ENCODE measurements at places on chromosomes 12 and 14.

DNA sequence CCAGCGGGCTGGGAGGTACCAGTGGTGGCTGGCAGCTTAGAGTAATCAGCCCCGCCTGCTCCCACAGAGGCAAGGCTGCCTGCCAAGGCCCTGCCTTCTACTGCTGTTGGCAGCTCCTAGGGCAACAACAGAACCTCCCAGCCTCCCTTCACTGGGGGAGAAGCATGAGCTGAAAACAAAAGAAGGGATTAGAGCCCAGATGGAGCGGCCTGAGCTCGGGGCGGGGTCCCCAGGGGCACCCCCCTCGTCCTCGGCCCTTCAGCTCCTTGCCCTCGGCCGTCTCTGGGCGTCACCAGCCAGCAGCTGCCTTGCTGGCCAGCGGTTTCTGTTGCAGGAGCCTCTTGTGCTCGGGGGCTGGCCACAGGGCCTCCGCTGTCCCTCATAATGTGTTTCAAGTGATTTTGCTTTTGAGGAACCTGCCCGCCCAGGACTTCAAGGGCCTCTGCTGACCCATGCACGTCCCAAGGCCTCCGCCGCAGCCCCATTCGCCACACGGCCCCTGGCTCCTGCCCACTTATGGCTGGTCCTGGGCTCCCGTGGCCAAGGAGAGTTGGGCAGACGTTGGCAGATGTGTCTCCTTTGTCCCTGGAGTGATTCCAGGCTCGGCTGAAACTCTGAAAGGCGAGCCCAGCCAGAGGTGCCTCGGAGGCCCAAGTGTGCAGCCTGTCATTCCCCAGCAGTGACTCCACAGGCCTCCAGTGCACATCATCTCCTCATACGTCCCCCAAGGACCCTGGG is 49.7 kb downstream of the PSMA6 start:
- DNase-seq = peak; percentile 76

DNA sequence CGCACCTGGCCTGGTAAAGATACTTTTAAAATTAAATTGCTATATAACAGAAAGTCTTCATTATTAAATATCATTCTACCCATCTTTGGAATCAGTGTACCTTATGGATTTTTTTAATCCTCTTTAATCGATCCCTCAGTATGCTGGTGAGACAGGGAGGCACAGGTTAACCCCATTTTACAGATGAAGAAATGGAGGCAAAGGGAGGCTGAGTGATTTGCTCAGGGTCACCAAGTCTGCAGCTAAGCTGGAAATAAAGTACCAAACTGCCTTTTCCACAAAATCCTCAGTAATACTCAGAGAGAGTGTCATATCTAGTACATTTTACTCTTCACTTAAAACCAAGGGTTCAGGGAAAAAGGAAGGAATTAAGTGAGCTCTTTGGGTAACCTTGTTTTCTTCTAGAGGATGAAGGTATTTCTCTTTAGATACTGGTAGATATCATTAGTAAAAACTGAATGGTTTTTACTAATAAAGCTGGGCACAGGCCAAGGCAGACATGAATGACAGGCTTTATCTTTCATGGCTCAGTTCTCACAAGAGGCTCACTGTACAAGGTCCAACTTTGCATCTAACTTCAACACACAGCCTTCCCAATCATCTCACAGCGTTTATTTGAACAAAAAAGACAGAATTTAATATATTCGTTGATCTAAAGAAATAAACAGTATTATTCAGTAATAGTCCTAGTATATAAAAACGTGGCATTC is 35.3 kb upstream of the TTC7B start:
- no peak for DNase-seq

- DNase-seq = no peak
These were observed 38.9 kb downstream of the FOXN3 start for GRCh38 chr14:89378119-89378518.

DNA sequence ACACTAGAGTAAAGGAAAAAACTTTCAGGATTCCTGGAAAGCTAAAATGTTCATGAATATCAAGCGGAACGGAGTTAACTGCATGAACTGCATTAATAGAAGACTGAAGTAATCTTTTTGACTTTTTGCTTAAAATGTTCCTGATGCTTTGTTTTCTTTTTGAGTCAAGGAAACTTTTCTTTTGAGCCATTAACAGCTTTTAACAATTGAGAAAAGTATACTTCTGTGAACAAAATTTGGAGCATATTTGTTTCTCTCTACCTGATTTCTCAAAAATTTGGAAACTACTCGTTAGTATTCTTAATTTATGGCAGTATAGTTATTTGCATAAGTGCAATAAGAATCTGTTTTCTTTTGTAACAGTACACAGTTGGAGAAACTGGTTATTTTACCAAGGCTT is 78.5 kb downstream of the CALM1 start:
- no peak for DNase-seq

GRCh38 chr12:109286252-109286651 is 22.8 kb downstream of the FOXN4 start:
- DNase-seq = no peak

- no peak for DNase-seq
These were observed 47.3 kb downstream of the CHGA start for GRCh38 chr14:92970271-92970670.

DNA sequence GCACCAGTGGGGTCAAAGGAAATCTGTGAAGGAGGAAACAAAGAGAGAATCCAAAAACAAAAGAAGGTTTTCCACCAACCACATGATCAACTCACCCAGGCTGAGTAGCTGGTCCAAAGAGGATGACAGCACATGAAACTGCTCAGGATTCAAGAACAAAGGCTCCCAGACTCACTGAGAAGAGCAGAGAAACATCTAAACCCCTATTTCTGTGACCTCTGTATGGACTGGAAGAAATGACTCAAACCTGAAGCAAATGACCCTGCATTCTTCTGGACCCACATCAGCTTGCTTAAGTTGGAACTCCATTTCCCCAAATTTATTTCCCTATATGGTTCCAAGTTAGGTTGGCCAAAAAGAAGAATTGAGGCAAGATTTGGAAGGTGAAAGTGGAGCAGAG is 26.3 kb downstream of the TC2N start:
- DNase-seq = no peak

DNA sequence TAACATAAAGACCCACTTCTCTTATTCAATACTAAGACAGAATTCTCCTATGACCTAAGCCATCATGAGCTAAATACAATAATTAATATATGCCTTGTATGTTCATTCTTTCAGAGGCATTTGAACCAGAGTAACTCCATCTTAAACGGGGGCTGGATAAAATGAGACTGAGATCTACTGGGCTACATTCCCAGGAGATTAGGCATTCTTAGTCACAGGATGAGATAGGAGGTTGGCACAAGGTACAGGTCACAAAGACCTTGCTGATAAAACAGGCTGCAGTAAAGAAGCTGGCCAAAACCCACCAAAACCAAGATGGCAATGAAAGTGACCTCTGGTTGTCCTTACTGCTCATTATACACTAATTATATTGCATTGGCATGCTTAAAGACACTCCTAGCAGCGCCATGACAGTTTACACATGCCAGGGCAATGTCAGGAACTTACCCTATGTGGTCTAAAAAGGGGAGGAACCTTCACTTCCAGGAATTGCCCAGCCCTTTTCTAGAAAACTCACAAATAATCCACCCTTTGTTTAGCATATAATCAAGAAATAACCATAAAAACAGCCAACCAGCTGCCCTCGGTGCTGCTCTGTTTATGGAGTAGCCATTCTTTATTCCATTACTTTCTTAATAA is 260.7 kb downstream of the SSPN start:
- DNase-seq = no peak

- DNase-seq = peak; percentile 62
These were observed 597 bp downstream of the MLF2 start for GRCh38 chr12:6752167-6752920.

- DNase-seq = no peak
These were observed 310.3 kb downstream of the DPF3 start for GRCh38 chr14:72583316-72584272.

DNA sequence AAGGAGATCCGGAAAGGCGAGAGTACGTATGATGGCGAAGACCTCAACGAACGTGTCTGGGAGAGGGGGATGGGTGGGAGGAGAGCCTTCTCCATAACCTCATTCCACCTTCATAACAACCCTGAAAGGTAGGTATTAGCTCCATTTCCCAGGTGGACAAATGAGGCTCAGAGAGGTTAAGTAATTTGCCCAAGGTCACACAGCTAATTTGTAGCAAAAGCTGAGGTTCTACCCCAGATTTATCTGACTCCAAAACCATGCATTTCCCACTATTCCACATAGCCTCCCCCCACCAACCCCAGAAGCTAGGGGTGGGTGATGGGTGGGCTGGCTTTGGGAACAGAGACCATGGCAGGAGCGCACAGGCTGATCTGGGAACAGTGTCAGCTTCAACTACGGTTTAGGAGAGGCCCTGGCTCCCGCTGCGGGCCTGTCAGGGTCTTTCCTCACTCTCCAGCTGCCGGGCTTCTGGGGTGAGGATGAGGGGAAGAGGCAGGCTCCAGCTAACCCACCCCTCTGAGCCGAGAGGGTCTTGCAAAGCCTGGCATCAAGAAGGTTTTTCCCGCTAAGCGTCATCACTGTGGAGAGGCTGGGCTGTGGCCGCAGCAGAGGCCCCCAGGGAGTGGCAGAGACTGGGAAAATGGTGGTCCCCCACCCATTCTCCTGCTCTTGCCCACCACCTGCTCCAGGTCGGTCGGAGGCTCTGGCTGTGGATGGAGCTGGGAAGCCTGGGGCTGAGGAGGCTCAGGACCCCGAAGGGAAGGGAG is 8.9 kb downstream of the CHGA start:
- no peak for DNase-seq

GRCh38 chr14:89409961-89410360 is 7.1 kb downstream of the FOXN3 start:
- DNase-seq = no peak

- no peak for DNase-seq
These were observed 26.8 kb upstream of the C14orf180 start for GRCh38 chr14:104552738-104553125.

GRCh38 chr12:2080604-2081003 is 27.8 kb downstream of the CACNA1C start:
- DNase-seq = no peak

DNA sequence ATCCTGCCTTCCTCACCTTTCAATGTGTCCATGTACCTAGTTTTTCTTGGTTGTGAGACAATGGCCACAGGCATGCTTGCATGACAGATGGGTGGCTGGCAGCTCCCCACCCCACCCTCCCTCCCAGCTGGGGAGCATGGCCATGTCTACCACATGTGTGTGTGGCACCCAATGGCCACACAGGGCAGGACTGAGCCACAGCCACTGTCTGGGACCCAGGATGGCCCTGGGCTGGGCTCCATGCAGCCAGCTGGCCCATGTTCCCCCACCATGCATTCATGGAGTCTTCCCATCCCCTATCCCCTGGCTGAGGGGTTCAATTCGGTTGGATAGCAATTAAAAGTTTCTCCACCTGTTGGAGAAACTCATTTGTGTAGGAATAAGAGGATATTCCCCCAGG is 566.0 kb upstream of the USP15 start:
- DNase-seq = no peak

DNA sequence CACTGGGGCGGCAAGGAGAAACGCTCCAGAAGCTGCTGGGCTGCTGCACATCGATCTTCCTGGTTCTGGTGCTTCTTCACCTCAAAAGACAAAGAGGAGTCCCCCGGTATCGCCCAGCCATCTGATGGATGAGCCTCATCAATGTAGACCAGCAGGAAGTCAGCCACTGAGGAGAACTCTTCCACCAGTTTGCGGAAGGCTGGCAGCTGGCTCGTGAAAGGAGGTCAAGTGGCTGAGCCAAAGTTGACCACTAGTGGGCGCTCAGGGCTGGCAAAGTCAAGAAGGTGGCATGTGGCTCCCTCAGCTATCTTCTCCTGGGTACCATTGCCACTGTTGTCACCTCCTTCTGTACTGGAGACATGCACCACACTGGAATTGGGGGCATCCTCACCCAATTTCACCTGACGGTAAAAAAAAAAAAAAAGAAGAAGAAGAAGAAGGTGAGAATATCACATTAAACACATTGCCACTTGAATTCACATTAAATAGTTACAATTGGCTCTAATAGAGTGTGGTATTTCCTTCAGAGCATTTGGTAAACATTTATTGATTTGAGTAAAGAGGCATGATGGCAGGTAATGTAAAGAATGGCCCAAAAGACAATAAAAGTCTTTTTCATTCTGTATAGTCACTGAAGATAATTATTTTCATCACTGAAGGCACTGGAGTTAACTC is 8.3 kb downstream of the DIO2 start:
- DNase-seq = no peak

DNA sequence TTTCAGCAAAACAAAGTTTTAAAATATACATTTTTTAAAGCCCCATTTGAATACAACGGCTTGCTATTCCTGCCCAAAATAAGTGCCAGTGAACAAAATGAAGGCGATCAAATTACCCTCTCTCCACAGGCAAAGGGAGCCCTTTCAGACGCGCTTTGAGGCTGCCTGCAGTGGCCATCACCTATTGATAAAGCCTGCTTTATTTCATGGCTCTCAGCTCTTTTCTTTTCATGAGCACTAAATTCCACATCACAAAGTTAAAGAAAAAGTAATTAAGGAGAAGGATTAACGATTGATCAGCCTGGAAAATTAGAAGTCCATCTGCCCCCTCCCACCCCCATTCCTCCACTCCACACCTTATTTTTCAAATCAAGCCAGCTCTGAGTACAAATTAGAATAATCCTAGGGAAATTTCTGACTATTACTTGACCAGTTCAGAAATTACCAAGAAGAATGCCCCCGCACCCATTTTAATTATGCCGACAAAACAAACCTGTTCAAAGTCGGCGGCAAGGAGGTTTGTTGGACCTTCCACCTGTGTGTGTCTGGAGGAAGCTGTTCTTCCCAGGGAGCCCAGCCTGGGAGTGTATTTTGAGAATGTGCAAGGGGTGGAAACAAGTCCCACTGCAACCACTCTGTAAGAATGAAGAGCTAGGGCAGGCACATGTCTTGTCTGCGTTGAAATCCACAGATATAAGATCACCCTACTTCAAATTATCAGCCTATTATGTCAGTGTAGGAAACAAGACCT is 64.2 kb upstream of the RIC8B start:
- peak; percentile 32 for DNase-seq

DNA sequence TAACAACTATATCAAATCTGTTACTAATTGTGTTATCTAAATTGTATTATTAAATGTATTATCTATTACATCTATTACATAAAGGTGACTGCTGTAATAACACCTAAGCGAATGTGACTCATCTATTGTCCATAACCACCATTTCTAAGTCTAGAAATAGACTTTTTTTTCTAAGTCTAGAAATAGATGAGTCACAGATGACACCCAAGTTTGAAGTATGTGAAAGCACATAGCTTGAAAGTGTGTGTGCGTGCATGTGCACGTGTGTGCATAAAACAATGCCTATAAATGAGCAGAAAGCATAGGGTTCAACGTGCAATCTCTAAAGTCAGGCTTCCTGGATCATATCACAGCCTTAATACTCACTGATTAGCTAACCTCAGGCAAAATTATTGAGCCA is 451.3 kb upstream of the USP15 start:
- DNase-seq = no peak

DNA sequence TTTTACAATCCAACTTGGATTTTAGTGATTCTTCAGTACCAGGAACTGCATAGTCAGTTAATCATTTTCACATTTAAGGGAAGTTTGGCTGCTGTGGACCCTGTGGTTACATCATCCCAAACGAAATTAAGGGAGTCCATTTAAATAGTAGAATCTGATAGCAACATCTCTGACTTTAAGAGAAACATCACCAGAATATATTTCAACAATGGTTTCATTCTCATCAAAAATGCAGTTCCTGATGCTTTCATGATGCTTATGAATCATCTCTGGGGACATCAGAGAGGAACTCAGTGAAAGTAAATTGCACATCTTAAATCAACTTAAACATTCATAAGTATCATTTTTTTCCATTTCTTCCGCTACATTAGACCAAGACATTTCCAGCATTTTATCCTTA is 1170.7 kb downstream of the FSCB start:
- DNase-seq = no peak

Measured in NCI-H1105 (cell line).